ENCODE measurements at places on chromosomes 11 and 22.

GRCh38 chr22:24985826-24986214, 33.3 kb downstream of the KIAA1671 start:
- no peak for DNase-seq

- no peak for DNase-seq
Observed at GRCh38 chr11:35641964-35642363, 20.6 kb upstream of the TRIM44 start.

DNA sequence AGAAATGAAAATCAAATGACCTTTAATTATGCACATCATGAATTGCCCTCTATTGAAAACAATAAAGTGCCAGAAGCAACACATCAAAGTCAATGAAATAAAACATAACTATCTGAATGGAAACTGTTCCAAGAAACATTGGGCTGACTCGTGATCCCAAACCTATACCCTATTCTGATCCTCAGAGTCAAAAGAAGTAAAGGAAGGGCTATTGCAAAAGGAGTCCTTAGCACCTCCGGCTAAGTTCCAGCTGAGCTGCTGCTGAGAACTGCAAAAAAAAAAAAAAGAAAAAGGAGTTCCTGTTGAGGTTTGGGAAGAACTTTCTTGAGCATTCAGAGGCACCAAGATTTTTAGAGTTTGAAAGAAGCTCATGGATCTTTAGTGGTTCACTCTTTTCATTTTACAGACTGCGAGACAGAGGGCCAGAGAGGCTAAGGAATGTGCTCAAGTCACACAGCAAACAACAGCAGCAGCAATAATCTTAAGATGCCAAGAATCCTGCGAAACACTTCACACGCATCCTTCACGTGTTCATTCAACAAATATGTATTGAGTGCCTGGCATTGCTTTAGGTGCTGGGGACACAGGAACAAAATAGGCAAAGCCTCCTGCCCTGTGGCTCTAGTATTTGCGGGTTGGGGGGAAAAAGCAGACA, 841 bp upstream of the TMPRSS13 start:
- no peak for DNase-seq

GRCh38 chr11:123196060-123196714, 1.1 kb upstream of the CLMP start:
- DNase-seq, result no peak

DNA sequence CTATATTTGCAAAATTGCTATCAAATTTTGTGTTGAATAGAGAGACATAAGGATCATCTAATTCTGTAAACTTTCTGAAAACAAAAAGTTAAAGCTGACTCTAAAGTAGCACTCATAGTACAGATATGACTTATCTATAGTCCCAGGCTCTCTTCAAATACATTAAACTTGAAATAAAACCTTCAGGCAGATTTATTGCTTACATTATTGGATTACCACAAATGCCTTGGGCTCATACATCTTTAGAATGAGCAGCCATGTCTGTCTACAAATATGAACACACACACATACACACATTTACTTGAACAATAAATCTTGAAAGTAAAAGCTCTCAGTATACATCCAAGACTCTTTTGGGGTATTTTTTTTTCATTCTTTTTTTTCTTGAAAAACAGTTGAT, 207.9 kb downstream of the LUZP2 start:
- no peak for DNase-seq

DNA sequence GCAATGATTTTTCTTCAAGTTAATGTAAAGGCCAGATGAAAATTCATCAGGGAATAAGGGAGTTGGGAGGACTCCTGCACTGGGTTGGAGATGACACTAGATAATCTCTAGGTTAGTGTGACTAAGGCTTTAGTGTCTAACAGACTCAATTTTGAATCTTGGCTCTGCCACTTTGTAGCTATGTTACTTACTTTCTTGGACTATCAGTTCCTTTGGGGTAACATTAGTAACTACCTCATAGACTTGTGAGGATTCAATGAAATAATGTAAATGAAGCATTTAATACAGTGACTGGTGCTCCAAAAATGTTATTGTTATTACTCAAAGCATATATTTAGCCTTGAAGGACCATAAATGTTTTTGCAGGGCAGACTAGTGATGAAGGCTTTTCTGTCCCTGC, 9.6 kb upstream of the CCDC89 start:
- DNase-seq, result no peak

DNA sequence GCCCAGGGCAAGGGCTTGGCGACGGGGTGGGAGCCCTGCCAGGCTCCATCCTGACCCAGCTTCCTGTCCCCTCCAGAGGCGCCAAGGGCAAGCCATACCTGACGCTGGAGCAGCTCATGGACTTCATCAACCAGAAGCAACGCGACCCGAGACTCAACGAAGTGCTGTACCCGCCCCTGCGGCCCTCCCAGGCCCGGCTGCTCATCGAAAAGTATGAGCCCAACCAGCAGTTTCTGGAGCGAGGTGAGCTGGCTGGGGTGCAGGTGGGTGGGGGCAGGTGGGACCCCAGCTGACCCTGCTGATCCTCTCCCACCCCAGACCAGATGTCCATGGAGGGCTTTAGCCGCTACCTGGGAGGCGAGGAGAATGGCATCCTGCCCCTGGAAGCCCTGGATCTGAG, 5.0 kb downstream of the PLCB3 start:
- no peak for DNase-seq

- DNase-seq, result no peak
Observed at GRCh38 chr11:47438721-47439120, 10.2 kb downstream of the RAPSN start.

GRCh38 chr11:75270896-75271418, 30.4 kb downstream of the TPBGL start:
- peak; percentile 32 for DNase-seq

- DNase-seq, result no peak
Observed at GRCh38 chr11:46285594-46286033, 8.2 kb downstream of the CREB3L1 start.

DNA sequence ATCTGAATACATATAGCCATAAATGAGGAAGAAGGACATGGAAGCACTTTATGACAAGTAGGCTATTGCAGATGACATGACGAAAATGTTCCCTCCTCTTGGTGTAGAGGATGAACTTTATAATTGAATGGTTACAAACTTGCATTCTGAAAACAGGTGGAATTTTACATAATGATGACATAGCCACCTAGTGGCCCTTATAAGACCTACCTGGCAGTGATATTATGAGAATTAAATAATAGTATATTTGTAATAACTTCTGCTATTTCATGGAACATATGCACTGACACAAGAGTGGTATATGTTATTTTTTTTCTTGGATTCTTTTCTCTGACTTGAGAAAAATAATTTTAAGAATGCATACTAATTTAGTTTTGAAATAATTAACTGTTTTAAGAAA, 22.9 kb downstream of the TRIM22 start:
- DNase-seq, result peak; percentile 5

- no peak for DNase-seq
Observed at GRCh38 chr22:46830841-46831240, 68.4 kb downstream of the TBC1D22A start.

Data from CD4-positive, alpha-beta memory T cell (primary cell).